Body of pancreas (tissue), 4 donors: ENCODE measurements at places on chromosomes 6 and 20. TPM values are rescaled to one million over a fixed set of nuclear protein-coding genes. Genes with fewer than 3 reads are reported as not detected.
A peak's percentile ranks its signal among the peaks of the same experiment; 100 is the strongest.

DNA sequence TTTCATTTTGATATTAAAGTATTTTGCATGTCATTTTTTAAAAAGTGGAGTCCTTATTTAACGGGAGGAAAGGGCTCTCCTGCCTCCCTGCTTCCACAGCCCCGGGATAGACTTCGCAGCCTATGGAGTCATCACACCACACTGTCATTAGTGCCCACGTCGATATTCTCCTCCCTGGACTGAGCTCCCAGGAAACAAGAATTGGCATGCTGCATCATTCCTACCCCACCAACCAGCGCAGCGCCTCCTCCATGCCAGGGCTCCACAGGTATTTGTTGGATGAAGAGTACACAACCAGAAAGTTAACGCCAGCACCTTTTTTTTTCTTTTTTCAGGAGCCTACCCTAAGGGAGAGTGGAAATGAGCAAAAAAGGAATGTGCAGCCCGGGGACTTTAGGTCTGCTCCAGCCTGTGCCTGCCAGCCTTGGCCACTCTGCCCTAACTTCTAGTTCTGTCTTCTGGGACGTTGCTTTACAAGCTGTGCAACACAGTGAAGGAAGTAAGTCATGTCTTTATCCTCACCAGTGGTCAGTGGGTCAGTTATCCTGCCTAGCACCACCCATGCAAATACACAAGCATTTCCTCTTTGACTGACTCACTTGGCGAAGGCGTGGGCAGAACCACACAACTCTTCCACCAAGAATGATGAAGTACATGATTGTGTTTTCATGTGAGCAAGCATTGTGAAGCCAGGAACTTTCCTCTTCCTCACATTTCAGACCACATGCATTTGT lies 180.7 kb upstream of the UST start:
- peak; percentile 53 for DNase-seq

DNA sequence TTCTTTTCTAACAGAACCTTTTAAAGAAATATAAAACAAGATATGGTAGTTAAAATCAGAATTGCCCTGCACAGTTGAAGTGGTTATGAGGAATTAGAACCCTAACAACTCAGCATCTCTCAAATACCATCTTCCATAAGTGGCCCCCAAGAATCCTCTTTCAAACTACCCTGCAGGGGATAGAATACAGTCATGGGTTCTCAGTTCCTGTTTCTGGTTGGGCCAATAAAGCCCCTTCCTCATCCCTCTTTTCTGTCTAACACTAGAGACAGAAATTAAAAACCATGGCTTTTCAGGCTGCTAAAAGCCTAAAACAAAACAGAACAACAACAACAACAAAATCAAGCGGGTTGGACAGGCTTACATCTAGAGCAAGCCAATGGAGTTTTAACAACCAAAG lies 6.7 kb upstream of the LCA5 start:
- DNase-seq, result no peak

DNA sequence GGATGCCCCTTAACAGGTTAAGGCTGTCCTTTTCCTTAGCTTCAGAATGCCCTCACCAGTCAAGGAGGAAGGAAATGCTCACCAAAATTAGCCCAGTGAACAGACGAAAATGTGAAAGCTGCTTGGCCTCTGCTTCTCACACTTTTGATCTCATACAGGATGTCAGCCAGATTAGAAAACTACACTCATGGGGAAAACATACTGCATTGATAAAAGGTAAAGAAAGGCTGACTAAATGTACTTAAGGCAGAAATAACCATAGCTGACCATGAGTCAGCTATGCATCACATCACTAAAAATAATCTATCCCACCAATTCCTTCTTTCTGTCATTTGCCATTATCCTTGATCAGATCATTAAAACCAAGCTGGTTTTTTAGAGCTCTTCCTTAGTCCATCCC lies 198.4 kb upstream of the TENT5A start:
- no peak for DNase-seq

The SLC17A1 gene
- total RNA-seq, result not detected

The SRMS gene
- not detected for total RNA-seq
